ENCODE measurements at places on chromosomes 4 and X. TPM values are rescaled to one million over a fixed set of nuclear protein-coding genes. Genes with fewer than 3 reads are reported as not detected.

BGN gene
- polyA plus RNA-seq = not detected

BMX gene
- not detected for polyA plus RNA-seq

BEX1 gene
- polyA plus RNA-seq = not detected

SMIM10 gene
- not detected for polyA plus RNA-seq

GUCY1A1 gene
- not detected for polyA plus RNA-seq

TMSB4X gene
- 19,114 TPM for polyA plus RNA-seq

SATL1 gene
- polyA plus RNA-seq = 0.05 TPM

BMPR1B gene
- polyA plus RNA-seq = not detected

OTC gene
- polyA plus RNA-seq = not detected

ENPP6 gene
- not detected for polyA plus RNA-seq

FOXR2 gene
- polyA plus RNA-seq = not detected

NEXMIF gene
- polyA plus RNA-seq = 0.36 TPM

ASMT gene
- 1.8 TPM for polyA plus RNA-seq

DDX53 gene
- not detected for polyA plus RNA-seq

AMBN gene
- polyA plus RNA-seq = not detected

CRMP1 gene
- not detected for polyA plus RNA-seq

P2RY10 gene
- 155 TPM for polyA plus RNA-seq

UGT2A1 gene
- polyA plus RNA-seq = not detected

CD38 gene
- 20.9 TPM for polyA plus RNA-seq

ASB5 gene
- polyA plus RNA-seq = not detected

TKTL2 gene
- polyA plus RNA-seq = not detected

SPOCK3 gene
- not detected for polyA plus RNA-seq

CNGA2 gene
- polyA plus RNA-seq = not detected

TAB3 gene
- 4.6 TPM for polyA plus RNA-seq

TRIML2 gene
- not detected for polyA plus RNA-seq

MAEA gene
- 67.1 TPM for polyA plus RNA-seq

MAGEB17 gene
- 0.26 TPM for polyA plus RNA-seq

FBXL5 gene
- polyA plus RNA-seq = 53.0 TPM

SH3D19 gene
- 0.10 TPM for polyA plus RNA-seq

UGT2B17 gene
- polyA plus RNA-seq = 3.6 TPM

Data from IgD-negative memory B cell (primary cell).